ENCODE measurements at places on chromosomes 5 and 9. TPM values are rescaled to one million over a fixed set of nuclear protein-coding genes. Genes with fewer than 3 reads are reported as not detected.

C1QTNF3 gene
- not detected for total RNA-seq

GARIN3 gene
- not detected for total RNA-seq

BARX1 gene
- total RNA-seq: 58.2 TPM

C9orf50 gene
- total RNA-seq: not detected

DNA sequence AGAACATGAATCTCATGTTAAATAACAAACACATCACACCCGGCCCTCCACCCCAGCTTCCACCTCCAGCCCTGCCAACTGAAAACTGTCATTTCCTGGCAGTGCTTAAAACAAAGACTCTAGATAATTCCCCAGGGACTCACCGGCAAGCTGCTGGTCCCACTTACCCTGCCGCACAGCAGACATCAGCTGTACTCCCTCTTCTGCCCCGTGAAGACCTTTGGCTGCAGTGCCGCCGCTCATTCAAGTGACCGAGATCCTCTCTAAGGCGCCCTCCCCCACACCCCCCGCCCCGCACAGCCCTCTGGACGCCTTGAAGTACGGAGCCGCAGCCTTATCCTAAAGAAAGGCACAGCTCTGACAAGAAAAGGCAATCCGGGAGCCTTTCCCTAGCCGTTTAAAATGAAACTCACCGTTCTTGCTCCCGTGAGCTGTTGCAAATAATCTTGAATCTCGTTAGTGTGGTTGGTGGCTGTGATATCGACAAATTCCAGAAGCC lies 434 bp downstream of the GLRX start:
- no peak for DNase-seq

Measured in Caki2 (cell line).